ENCODE measurements at places on chromosomes 1 and 21.

- DNase-seq = no peak
Measured at GRCh38 chr1:98126740-98127139, 205.9 kb upstream of the DPYD start.

- no peak for DNase-seq
Measured at GRCh38 chr1:205592443-205593003, 39.3 kb downstream of the ELK4 start.

- no peak for DNase-seq
Measured at GRCh38 chr1:9278585-9279153, 14.0 kb upstream of the SPSB1 start.

- DNase-seq = no peak
Measured at GRCh38 chr1:181014477-181015250, 8.0 kb downstream of the STX6 start.

DNA sequence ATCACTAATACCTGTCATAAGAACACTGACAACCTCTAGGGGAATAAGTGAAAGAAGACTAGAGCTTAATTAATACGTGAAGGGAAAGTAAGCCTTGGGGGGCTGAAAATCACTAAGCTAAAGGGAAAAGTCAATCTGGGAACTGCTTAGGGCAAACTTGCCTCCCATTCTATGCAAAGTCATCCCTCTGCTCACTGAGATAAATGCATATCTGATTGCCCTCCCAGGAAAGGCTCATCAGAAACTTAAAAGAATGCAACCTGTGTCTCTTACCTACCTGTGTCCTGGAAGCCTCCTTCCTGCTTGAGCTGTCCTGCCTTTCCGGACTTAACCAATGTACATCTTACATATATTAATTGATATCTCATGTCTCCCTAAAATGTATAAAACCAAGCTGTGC, 81.8 kb downstream of the WDR64 start:
- no peak for DNase-seq

DNA sequence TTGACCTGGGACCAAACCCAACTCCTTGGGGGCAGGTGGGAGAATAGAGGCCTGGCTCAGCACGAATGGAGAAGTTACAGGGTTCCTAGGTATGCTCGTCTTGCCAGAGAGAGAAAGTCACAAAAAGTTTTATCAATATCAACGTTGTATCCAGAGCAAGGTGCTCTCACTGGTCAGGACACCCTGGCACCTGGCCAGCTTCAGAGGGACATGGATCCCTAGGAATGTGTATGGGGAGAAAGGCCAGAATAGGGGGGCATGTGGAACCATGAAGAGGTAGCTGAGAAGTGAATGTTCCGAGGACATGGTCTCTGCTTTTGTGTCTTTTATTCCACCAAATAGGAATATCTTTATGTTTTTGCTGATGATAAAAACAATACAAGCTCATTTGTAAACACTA, 9.4 kb upstream of the POU3F1 start:
- DNase-seq = no peak

DNA sequence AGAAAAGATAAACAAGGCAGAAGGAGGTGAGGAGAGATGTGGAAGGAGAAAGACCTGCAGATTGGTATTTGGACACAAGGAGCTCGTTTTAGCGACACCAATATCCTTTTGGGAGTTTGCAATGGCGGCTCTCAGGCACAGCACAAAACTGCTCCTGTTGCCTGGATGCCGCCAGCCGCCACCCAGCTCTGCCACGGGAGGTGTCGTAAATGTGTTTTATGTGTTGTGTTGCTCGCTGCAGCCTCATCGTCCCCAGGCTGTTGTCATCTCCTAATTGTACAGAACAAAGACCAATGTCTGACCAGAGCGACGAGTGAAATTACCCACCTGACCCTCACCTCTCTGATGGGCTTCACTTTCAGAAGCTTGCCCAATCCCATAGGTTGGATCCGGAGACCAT, 96.6 kb upstream of the ZNF281 start:
- DNase-seq = no peak

DNA sequence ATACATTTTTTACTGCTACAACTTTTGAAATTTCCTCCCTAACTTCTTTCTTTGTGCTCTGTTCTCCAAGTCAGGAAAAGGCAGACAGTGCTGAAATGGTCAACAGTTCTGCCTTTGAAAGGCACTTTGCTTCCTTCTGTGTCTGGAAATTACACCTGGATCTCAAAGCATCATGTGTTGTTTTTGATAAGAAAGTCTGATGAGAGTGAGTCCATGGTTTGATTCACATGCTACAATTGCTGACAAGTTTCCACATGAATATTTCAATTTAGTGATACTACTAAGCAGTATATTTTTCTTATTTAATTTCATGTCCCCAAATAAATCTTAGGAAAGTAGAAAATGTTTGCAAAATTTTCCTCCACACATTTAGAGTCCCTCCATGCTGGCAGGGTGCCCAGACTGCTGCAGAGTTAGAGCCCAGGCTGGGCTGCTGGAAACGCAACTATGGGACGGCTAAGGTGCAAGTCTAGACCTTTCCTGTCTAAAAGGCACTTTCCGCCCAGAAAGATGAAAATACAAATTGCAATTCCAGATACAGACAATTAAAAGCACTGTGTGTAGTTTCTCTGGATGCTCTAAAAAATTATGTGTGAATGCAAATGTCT, 96.6 kb upstream of the RUNX1 start:
- DNase-seq = no peak

GRCh38 chr1:237145379-237146135, 103.6 kb downstream of the RYR2 start:
- DNase-seq = no peak

- peak; percentile 18 for DNase-seq
Measured at GRCh38 chr1:147273409-147274336, 31.2 kb downstream of the CHD1L start.

DNA sequence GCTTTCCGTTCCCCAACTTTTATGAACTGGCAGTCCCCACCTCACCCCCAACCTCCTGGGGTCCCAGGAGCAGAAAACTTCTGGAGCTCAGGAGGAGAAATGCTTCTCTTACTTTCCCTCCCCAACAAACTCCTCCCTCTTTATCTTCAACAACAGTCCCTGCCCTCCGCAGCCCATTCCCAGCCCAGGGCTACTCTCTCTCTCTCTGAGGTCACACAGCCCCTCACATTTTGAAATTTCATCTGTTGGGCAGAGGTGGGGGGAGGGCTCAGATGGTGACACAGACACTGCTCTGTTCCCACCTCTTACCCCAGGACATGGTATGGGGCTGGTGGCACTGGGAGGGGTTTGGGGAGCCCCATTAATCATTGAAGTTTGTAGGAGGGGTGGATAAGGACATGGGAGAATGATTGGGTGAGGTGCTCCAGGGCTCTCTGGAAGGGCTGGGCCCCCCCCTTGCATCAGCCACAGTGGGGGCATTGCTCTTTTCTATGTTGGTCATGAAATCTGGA, 6.0 kb downstream of the PIK3CD start:
- DNase-seq = no peak

DNA sequence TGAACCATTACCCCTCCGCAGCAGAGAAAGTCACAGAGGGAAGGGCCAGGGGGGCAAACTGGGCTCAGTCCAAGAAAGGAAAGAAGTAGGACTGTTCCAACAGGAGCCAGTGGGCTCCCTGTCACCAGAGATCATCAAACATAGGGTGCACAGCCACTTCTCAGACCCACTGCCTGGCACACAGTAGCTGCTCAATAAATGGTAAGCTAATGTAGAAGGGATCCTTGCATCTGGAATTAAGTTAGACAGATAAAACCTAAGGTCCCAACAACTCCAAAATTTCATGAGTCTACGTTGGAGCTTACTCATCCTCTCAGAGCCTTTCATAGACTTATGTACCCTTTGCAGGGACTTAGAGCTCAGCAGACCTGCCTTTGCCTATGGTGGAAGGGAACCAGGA, 3.5 kb downstream of the BLACAT1 start:
- no peak for DNase-seq

GRCh38 chr1:47399846-47400155, 16.3 kb upstream of the FOXE3 start:
- no peak for DNase-seq

DNA sequence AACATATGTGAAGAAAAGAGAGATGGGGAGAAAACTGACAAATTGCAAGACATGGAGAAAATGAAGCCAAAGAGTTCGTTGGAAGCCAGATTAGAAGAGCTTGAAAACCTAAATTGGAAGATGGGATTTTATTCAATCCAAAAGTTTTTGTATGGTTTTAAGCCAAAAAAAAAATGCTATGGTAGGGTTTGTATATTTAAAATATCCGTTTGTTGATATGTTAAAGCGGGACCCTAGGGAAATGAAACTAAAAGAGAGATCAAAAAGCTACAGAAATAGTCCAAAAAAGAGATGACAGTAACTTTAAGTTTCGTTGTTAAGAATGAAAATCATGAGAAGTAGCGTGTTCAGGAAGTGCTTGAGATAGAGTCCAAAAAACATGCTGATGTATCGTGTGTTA, 617.7 kb upstream of the ADGRL2 start:
- no peak for DNase-seq

GRCh38 chr21:25409978-25410377, 197.3 kb downstream of the MRPL39 start:
- DNase-seq = no peak

DNA sequence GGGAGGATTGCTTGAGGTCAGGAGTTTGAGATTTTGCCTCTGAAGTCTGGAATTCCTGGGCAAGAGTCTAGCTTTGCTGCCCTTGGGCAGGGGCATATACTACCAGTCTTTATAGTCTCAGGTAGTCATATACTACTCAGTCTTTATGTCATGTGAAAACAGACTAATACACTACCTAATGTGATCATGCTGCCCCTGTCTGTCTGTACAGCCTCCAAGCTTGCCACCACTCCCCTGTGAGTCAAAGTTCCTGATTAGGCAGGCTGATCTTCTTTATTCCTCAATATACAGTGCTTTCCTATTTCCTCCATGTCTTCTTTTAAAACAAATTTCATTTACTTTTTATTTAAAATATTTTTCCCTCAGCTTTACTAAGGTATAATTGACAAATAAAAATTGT, 105.3 kb upstream of the BEND5 start:
- no peak for DNase-seq

- no peak for DNase-seq
Measured at GRCh38 chr21:45281411-45282282, 6.0 kb downstream of the POFUT2 start.

DNA sequence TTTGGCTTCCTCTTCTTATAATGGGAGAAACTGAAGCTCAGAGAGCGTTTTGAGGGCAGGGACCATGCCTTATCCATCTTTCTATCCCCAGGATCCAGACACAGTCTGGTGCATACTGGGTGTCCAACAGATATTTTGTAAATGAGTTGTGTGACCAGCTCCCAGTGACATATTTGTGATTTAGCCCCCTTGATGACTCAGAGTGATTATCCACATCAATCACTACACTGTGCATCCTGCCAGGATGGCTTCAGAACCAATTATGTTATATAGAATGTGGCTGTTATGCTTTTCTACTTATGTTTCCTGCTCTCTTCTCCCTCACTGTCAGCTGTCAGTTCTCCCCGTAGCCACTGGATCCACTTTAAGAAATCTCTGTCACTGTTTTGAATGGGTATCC, 11.3 kb downstream of the OLFML3 start:
- DNase-seq = no peak

DNA sequence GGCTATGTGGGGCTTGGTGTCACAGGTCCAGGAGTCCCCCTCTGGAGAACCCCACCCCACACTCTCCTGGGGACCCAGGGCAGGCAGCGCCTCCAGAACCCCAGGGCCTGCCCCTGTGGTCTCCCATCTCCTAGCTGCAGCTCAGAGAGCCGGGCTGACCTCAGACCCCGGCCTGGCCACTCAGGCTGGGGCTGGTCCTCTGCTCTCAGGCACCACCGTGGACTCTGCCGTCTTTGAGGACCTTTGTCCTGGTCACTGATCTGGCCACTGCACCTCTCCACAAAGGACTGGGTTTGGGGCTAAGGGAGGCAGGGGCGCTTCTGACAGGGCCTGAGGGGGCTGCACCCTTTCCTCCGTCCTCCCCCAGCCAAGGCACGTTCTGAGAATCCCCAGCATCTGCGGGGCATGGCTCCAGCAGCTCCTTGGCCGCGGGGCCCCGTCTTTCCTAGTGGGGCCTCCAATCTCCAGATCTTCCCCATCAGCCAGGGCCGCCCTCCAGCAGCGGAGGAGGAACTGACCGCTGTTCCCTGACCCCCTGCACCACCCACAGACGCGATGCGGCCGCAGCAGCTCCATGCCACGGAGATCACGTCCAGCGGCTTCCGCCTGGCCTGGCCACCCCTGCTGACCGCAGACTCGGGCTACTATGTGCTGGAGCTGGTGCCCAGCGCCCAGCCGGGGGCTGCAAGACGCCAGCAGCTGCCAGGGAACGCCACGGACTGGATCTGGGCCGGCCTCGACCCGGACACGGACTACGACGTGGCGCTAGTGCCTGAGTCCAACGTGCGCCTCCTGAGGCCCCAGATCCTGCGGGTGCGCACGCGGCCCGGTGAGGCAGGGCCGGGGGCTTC, 3.3 kb downstream of the VWA1 start:
- no peak for DNase-seq

DNA sequence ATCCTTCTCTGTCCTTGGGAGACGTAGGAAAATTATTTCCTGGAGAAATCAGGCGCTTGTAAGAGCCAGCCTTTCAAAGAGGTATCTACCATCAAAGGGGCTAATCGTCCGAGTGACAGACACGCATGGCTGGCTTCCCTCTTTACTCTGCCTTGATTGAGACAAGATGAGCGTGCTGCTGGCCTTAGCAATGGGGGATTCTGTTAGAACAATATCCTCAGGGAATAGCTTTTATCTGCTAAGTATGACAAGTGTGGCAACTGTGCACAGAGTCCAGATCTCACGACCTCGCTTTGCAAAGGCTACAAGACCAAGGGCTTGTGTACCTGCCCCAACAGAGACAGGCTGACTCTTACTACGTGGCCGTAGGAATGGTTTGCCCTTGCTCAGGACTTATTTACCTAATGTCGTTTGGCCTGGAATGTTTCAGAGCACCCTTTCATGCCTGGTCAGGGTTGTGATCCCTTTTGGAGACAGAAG, 417.1 kb downstream of the KIF26B start:
- no peak for DNase-seq

DNA sequence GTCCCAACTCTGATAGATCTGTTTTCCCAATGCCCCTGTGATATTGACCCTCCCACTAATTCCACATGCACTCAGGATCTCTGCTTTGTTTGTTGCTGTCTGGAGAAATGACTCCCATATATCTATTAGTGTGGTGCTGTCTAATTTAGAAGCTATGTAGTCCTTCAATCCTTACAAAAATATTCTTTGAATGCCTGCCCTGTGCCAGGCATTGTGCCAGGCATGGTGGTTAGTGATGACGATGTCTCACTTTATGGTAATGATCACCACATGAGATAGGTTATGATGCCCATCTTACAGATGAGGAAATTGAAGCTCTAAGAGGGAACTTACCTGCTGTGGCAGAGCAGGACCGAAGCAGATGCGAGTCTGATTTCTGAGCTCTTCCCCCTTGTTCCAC, 12.9 kb downstream of the MYOG start:
- DNase-seq = no peak

DNA sequence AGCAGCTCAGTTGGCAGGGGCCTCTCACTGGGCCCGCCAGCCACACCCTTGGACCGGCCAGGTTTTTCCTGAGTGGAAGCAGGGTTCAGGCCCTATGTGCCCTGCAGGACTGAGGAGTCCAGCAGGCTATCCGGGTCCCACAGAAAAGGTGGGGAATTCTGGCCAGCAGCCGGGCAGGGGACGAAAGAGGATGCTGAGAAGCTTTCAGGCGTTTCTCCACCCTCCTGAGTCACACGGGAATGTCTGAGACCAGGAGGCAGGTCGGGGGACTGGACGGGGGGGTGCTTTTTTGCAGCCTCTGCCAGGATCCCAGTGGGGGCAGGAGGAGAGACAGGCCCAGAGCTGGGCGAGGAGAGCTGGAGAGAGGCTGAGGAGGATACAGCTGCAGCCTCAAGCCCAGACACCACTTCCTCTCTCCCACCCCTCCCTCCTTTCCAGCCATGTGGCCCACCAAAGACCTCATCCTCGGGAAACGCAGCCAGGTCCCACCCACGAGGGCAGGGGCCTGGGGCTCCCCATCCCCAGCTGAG, 105.4 kb downstream of the SPSB1 start:
- DNase-seq = no peak

All from GM12892 (cell line).